AG20443 (cell line): ENCODE measurements at places on chromosomes 3 and 15.

- peak; percentile 22 for DNase-seq
Measured at GRCh38 chr15:65791335-65792137, 557 bp downstream of the DENND4A start.

GRCh38 chr3:12438318-12438717 is 46.0 kb upstream of the TSEN2 start:
- no peak for DNase-seq

- peak; percentile 93 for DNase-seq
Measured at GRCh38 chr3:125916376-125916978, 52.5 kb upstream of the ROPN1B start.

GRCh38 chr3:99859825-99860224 is 42.2 kb downstream of the CMSS1 start:
- DNase-seq: peak; percentile 67

- DNase-seq: peak; percentile 81
Measured at GRCh38 chr15:34318277-34319079, 19.1 kb downstream of the SLC12A6 start.

GRCh38 chr3:52053307-52054304 is 2.8 kb downstream of the DUSP7 start:
- DNase-seq: no peak

DNA sequence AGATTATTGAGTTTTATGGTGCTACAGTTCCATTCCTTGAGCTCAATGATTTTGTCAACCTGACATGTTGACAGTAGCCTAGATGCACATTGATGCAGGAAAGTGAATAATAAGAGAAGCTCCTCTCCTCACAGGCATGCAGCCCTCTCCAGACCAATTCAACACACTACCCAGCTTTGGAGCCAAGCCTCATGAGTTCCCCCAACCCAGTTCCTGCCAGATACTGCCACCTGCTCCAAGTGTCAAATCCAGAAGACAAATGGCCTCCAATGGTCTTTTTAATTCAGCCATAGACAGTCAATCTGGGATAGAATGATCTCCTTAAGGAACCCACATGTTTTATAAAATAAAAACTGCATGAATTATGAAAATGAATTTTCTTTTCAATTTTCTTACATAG is 83.7 kb upstream of the ARHGEF3 start:
- DNase-seq: no peak

DNA sequence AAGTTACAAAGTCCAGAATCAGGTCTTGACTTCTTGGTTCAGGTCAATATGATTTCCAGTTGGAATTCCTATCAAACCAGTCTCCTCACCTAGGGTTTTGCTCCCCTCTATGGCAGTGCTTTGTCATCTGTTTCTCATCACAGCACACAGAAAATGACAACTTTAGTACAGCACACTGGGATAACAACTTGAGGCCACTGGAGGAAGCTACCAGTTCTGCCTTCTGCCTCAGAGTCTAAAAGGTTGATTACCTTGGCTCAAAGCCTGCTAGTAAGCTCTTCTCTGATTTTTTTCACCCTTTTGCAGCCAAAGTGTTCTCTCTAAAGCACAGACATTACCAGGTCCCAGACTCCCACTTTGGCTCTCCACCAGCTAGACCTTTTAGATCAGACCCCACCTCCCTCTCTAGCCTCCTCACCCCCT is 24.8 kb upstream of the TRIM59 start:
- DNase-seq: peak; percentile 38

- DNase-seq: no peak
Measured at GRCh38 chr15:101568821-101569555, 79.5 kb upstream of the PCSK6 start.
